ENCODE measurements at places on chromosomes 16 and 17. TPM values are rescaled to one million over a fixed set of nuclear protein-coding genes. Genes with fewer than 3 reads are reported as not detected.

SLC16A13 gene
- 0.26 TPM for total RNA-seq

HSD17B1 gene
- total RNA-seq: 2.6 TPM

SLC38A8 gene
- total RNA-seq: not detected

CDRT15 gene
- total RNA-seq: not detected

CDH15 gene
- 0.99 TPM for total RNA-seq

WFIKKN2 gene
- total RNA-seq: under 0.01 TPM

FOXN1 gene
- total RNA-seq: not detected

INCA1 gene
- 0.33 TPM for total RNA-seq

MYH1 gene
- total RNA-seq: not detected

CCL8 gene
- 0.26 TPM for total RNA-seq

WFIKKN1 gene
- 0.17 TPM for total RNA-seq

PPY gene
- total RNA-seq: not detected

HAP1 gene
- total RNA-seq: 0.26 TPM

IRX6 gene
- total RNA-seq: not detected

RCVRN gene
- total RNA-seq: not detected

ACSM5 gene
- total RNA-seq: not detected

SPATA22 gene
- total RNA-seq: 0.17 TPM

TMEM204 gene
- 10.3 TPM for total RNA-seq

TNK1 gene
- total RNA-seq: 0.66 TPM

LPCAT2 gene
- 13.1 TPM for total RNA-seq

C16orf92 gene
- not detected for total RNA-seq

APOBR gene
- under 0.01 TPM for total RNA-seq

TRAF7 gene
- 60.3 TPM for total RNA-seq

KRTAP4-3 gene
- total RNA-seq: not detected

CDH11 gene
- 220 TPM for total RNA-seq

DNAI2 gene
- not detected for total RNA-seq

APOH gene
- not detected for total RNA-seq

HOXB9 gene
- total RNA-seq: not detected

TMEM235 gene
- not detected for total RNA-seq

ESRP2 gene
- 0.17 TPM for total RNA-seq

MTSS2 gene
- 126 TPM for total RNA-seq

RAB34 gene
- 174 TPM for total RNA-seq

HSF5 gene
- under 0.01 TPM for total RNA-seq

TM4SF5 gene
- total RNA-seq: not detected

C17orf78 gene
- not detected for total RNA-seq

CA7 gene
- not detected for total RNA-seq
